BJ (cell line): ENCODE measurements at places on chromosomes 6 and 20.

GRCh38 chr6:2688401-2689064 is 62.2 kb downstream of the MYLK4 start:
- peak; percentile 41 for DNase-seq

DNA sequence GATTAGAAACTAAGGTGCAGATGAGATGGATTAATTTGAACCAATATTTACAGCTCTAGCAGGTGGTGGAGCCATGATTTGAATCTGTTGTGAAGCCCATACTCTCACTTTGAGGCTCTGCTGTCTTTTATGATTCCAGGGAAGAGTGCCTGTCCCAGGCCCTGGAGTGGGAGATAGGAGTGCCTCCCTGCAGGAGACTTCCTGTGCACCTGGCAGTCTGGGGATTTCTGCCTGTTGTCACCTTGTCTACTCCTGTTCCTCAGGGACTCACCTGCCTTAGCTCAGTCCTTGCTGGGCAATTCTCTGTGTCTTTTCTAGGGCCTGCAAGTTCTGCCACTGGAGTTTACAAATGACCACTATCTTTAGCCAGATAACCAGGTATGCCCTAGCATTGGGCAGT is 46.3 kb downstream of the SCAND1 start:
- DNase-seq, result no peak

GRCh38 chr20:41080866-41081265 is 52.2 kb downstream of the TOP1 start:
- no peak for DNase-seq

- DNase-seq, result no peak
Measured at GRCh38 chr20:47532002-47532401, 30.3 kb downstream of the NCOA3 start.

DNA sequence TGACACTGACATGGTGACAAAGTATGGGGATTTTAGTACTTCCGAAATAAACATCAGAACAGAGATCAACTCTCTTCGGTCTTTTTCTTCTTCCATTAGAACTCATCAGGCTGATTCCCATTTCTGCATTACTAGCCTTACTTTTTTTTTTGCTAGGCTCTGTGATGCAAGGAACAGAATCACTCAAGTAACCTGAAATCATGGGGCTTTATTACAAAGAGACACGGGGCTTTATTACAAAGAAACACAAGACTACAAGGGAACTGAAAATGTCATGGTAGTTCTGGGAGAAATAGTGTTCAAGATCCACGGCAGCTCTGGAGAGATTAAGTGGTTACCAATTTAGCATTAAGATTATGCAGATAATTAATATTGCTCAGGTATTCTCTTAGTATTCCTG is 11.6 kb downstream of the SOX4 start:
- DNase-seq, result no peak

DNA sequence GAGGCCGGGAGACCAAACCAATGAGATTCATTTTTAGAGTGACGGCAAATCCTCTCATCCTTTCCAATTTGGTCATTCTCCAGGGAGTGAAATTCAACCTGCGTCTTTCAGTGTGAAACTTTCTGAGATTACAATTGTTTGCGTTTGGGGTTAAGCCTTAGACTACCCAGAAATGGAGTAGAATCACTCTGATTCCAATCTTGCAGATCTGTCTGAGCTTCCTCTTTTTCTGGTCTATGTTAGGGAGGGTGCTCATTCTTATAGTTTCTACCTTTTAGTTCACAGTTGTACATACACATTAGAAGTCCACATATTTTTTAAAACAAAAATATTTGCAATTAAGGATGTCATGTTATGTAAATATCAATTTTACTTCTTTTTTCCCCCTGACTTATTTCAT is 183.0 kb upstream of the PHACTR1 start:
- DNase-seq, result no peak

- no peak for DNase-seq
Measured at GRCh38 chr6:81838724-81839426, 86.4 kb upstream of the TENT5A start.

- no peak for DNase-seq
Measured at GRCh38 chr6:45727819-45728449, 287.7 kb downstream of the CLIC5 start.

GRCh38 chr6:81800666-81801065 is 48.2 kb upstream of the TENT5A start:
- no peak for DNase-seq

DNA sequence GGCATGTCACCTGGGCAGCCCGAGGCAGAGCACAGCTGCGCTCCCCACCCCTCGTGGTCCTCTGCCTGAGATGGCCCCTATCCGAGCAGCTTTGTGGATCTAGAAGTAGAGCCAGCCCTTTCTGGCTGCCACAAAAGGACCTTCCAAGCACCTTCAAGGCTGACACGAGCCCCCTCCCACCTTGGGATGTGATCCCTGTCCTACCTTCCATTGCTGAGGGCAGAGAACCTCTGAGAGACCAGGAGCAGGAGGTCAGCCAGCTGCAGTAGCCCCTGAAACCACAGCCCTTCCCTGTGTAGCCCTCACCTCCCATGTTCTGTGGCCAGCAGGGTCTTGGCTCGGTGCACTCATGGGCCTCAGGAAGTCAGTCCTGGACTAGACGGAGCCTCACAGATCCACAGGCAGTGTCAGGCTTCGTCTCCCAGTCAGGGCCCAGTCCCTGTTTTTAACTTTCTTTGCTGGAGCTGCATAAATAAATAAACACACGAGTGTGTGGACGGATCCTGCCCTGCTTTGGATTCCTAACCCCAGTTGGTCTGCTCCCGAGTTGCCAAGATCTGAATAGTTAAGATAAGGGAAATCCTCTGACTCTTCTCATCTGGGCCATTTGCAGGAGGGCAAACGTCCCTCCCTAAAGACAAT is 507.7 kb downstream of the PREX1 start:
- DNase-seq, result no peak

DNA sequence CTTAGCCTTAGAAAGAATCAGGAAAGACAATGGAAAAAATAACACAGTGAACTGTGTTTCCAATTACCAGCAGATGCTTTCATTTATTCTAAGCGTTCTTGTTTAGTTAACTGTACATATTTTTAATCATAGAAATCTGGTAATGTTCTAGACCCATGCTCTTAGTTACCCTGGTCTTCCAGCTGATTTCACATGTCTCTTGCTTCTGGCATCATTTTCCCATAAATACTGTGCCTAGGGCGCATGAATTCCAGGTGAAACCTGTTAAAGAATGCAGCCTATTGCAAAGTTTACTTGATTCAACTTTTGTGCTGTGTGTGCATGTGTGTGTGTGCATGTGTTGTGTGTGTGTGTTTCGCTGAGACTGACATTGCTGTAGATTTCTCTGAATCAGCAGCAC is 178.6 kb downstream of the PDE7B start:
- peak; percentile 50 for DNase-seq

GRCh38 chr6:156396068-156396771 is 381.0 kb upstream of the ARID1B start:
- DNase-seq, result no peak

DNA sequence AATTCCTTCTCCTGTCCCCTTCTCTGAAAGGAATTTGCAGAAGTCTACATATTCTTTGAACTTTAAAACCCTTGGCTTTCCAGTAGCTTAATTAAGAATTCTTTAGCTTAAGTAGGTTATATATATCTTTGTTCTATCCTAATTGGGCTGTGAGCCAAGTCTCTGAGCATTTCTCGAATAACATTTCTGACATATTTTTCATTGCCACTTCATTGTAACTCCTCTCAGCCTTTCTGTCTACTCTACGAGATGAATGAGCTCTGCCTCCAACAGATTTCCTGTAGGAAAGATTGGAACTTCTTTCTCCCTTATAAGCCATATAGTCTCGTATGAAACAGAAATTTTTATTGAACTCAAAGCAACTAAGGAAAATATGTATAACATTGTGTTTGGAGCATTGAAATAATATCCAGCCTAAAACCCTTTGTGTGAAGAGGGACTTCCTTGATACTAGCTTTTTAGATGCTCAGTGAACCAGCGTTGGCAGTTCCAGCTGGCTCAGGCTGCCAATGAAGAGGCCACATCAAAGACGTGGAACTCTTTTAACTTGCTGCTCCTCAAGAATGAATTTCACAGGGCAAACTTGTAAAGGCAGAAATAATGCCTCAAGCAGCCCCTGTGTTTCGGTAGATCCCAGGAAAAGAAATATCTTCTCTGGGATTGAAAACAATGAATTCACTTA is 87.7 kb upstream of the NOX3 start:
- no peak for DNase-seq

GRCh38 chr20:2946988-2947961 is 74.0 kb downstream of the PTPRA start:
- DNase-seq, result peak; percentile 8

GRCh38 chr6:131791476-131791875 is 16.3 kb upstream of the ENPP1 start:
- no peak for DNase-seq

GRCh38 chr6:169960003-169960344 is 208.6 kb downstream of the ERMARD start:
- DNase-seq, result no peak

- no peak for DNase-seq
Measured at GRCh38 chr6:133939778-133940667, 13.0 kb upstream of the TBPL1 start.
